ENCODE measurements at places on chromosomes 5 and 9. TPM values are rescaled to one million over a fixed set of nuclear protein-coding genes. Genes with fewer than 3 reads are reported as not detected.

DNA sequence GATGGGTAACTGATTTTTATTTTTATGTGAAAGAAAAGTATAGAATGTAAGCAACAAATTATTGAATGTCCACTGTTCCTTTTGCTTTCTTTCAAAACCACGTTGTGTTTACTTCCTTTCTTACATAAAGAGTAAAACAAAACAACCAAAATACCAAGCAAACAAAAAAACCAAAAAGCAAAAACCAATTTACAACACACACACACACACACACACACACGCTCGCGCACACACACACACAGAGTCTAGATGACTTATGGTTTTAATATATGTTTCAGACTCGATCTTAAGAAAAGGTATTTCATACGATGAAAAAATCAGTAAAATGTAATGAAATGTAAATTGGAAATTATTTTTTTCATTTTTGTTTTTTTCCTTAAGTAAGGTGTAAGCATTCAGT lies 80.3 kb downstream of the ADGRV1 start:
- no peak overlapping the region for H3K4me3 ChIP-seq
- peak overlapping the region; percentile 57 for H3K27ac ChIP-seq
- peaks cover 13% of the 10 kb centered on the region for H3K4me1 ChIP-seq
- peaks cover 1% of the 10 kb centered on the region for H3K27me3 ChIP-seq

DNA sequence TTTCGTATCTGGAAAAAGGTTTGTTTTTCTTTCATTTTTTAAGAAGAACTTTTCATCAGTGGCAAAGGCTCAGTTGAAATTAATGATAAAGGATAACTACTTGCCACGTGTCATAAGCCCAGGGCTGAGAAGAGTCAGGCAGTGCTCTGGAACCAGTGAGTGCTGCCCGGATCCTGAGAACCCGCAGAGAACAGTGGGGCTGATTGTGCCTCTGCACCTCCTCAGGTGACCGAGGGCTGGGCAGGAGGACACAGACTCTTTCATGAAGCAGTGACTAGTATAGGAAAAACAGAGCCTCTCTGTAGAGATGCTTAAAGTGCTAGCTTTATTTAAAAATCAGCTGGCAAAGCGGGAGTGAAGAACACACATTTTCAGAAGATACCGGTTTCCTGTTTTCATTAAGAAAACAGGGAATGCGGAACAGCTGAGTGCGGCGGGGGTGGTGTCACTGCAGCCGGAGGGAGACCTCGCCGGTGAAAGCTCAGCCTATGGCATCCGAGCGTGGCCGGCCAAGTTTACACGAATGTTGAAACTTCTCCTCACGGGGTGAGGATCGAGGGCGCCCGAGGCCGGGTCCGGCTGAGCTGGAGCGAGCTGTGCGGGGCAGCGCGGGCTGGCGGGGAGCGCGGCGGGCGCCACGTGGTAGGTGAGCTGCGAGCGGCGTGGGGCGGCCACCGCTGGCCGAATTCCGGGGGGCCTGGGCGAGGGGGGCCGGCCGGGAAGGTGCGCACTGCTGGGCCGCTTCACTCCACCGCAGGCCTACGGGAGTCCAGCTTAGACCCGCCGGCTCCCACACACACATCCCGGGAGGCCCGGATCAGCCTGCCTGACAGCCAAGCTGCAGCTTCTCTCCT lies 134.7 kb upstream of the DMRT1 start:
- peak; percentile 45 for DNase-seq
- peaks cover 12% of the 10 kb centered on the region for H3K36me3 ChIP-seq
- peaks cover 12% of the 10 kb centered on the region for H3K4me1 ChIP-seq
- H3K27me3 ChIP-seq: peaks cover 8% of the 10 kb centered on the region

- no peaks in the 10 kb centered on the region for H3K4me1 ChIP-seq
- H3K27me3 ChIP-seq: peaks cover 3% of the 10 kb centered on the region
- H3K27ac ChIP-seq: no peak overlapping the region
- no peaks in the 10 kb centered on the region for H3K36me3 ChIP-seq
- DNase-seq: no peak
- no peak overlapping the region for H3K4me3 ChIP-seq
These were observed 91.4 kb upstream of the ZNF462 start for GRCh38 chr9:106771608-106772007.

- H3K27me3 ChIP-seq: peaks cover 6% of the 10 kb centered on the region
- no peak overlapping the region for H3K27ac ChIP-seq
- H3K36me3 ChIP-seq: peaks cover 6% of the 10 kb centered on the region
- DNase-seq: no peak
- H3K4me3 ChIP-seq: no peak overlapping the region
These were observed 61.9 kb downstream of the KCNT1 start for GRCh38 chr9:135763716-135764446.

DNA sequence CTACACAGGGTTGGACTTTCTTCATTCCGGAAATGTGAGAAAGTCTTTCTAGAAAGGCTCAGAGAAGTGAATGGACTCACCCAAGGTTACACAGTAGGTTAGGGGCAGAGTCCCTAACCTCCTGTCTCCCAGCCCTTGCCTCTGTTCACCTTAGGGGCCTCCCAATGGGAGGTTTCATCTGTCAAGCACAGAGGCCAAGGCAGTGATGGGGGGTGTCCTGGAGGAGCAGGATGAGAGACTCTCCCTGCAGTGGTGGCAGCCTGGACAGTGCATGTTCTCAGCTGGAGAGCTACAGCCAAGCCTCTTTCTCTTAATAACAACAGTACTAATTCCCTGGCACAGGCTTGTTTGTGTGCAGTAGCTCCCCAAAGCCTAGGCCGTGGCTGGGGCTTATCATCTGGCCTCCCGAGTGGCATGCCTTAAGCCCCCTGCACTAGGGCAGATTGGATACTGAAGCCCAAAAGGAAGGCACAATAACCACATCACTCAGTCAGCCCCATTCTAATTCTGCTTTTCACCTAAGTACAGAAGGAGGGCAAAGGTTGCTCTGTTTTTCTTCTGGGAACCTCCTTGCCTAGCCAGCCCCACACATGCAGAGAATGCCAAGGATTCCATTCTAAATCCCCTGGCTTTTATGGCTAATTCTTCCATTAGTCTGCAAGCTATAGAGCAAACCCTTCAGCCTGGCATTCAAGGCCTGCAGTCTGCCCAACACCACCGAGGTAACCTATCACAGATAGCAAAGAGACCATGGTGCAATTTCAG lies 50.2 kb upstream of the XPA start:
- H3K27ac ChIP-seq: no peak overlapping the region
- DNase-seq: no peak
- H3K27me3 ChIP-seq: peaks cover 7% of the 10 kb centered on the region
- no peak overlapping the region for H3K4me3 ChIP-seq

DNA sequence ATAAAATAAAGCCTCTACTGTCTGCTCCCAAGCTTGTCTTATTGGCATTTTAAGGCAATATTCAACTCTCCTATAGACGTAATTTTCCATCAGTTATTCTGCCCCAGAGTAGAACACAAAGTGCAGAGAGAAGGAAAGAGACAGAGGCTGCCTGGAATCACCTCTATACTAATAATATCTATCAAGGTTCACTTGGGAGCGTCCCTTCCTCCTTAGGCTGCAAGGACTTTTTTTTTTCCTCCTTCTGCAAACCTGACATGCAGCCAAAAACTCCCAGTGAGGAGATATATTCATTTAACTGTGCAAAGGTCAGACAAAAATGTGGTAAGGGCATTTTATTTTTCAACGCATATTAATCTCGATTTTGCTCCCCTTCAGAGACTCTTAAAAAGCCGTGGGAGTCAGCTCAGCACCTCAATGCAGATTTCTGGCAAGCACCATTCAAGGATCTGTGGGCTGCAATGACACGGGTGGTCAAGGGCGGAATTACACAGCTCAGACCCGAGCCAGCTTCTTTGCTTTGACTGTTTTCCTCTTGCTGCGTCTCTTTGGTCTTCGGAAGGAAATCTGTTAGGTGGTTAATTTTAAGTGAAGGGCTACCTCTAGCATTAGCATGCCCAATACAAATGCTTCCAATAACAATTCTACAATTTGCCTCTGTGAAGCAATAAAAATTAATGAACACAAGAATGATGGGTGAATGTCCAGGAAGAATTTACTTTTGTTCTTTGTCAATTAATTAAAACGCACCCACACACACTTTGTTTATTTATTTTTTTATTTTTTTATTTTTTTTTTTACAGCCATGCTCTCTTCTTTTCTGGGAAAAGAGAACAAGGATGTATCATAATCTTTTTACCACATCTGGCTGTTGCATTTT lies 587.7 kb upstream of the GRAMD2B start:
- no peak overlapping the region for H3K4me3 ChIP-seq
- peak; percentile 60 for DNase-seq
- H3K27me3 ChIP-seq: no peaks in the 10 kb centered on the region
- H3K27ac ChIP-seq: no peak overlapping the region
- peaks cover 8% of the 10 kb centered on the region for H3K4me1 ChIP-seq

- H3K36me3 ChIP-seq: no peaks in the 10 kb centered on the region
- H3K4me3 ChIP-seq: no peak overlapping the region
- H3K27me3 ChIP-seq: peaks cover 2% of the 10 kb centered on the region
- no peak overlapping the region for H3K27ac ChIP-seq
- peaks cover 9% of the 10 kb centered on the region for H3K4me1 ChIP-seq
- no peak for DNase-seq
These were observed 123.9 kb downstream of the SEC61B start for GRCh38 chr9:99345942-99346341.

GRCh38 chr9:131577005-131578000 lies 32.0 kb downstream of the PRRT1B start:
- H3K36me3 ChIP-seq: peaks cover 43% of the 10 kb centered on the region
- no peak overlapping the region for H3K4me3 ChIP-seq
- DNase-seq: no peak

- H3K27me3 ChIP-seq: no peaks in the 10 kb centered on the region
- H3K4me3 ChIP-seq: no peak overlapping the region
- H3K27ac ChIP-seq: no peak overlapping the region
- no peaks in the 10 kb centered on the region for H3K4me1 ChIP-seq
These were observed 292.0 kb downstream of the NSG2 start for GRCh38 chr5:174337276-174338184.

- H3K4me3 ChIP-seq: no peak overlapping the region
- H3K36me3 ChIP-seq: no peaks in the 10 kb centered on the region
- H3K4me1 ChIP-seq: no peaks in the 10 kb centered on the region
- no peak overlapping the region for H3K27ac ChIP-seq
- H3K27me3 ChIP-seq: no peaks in the 10 kb centered on the region
These were observed 466.6 kb upstream of the DAB2 start for GRCh38 chr5:39891376-39891775.

DNA sequence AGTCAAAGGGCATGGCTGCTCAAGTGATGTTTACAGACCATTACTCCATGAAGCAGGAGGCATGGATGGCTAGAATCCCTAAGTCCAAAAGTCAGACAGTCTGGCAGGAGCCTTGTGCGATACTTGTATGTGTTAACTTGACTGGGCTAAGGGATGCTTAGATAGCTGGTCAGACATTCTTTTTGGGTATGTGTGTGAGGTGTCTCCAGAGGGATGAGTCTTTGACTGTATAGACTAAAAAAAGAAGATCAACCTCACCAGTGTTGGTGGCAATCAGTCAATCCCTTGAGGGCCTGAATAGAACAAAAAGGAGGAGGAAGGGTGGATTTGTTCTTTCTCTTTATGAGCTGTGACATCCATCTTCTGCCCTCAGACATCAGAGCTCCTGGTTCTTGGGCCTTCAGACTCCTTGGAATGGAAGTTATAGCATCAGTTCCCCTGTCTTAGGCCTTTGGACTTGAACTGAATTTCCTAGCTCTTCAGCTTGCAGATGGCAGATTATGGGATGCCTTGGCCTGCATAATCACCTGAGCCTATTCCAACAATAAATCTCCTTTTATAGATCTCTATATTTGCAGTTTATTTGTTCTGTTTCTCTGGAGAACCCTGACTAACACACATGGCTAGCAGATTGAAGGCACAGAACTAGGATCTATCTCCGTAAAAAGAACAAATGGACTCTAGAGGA lies 9.7 kb upstream of the HSPB3 start:
- no peaks in the 10 kb centered on the region for H3K27me3 ChIP-seq
- H3K36me3 ChIP-seq: no peaks in the 10 kb centered on the region
- DNase-seq: no peak
- no peak overlapping the region for H3K27ac ChIP-seq
- H3K4me1 ChIP-seq: no peaks in the 10 kb centered on the region

DNA sequence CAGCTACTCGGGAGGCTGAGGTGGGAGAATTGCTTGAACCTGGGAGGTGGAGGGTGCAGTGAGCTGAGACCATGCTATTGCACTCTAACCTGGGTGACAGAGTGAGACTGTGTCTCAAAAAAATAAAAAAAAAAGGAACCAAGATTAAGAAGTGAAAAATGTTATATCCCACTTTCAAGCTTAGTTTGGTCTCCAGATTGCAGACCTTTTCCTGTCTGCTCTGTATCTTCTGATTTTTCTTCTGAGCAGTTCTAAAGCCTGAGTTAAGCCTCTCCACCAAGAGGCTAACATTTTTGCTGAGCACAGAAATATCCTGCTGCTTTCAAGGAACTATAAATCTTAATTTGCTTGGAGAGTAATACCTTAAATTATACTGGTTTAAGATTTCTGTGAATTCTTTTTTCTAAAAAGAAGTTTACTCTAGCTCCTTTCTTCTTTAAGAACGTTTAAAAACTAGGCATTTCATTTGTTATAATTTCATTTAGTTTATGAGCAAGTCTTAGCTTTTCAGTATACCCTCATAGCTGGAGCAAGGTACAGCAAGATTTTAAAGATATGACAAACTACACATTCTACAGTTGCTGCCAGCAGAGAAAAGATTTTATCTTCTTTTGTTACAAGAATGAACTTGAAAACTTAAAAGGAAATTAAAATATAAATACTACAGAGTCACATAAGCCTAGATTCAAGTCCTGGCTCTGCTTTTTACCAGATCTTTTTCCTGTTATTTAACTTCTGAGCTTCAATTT lies 55.0 kb downstream of the GARNL3 start:
- H3K4me1 ChIP-seq: no peaks in the 10 kb centered on the region
- no peak for DNase-seq
- H3K27me3 ChIP-seq: no peaks in the 10 kb centered on the region

- H3K4me1 ChIP-seq: peaks cover 15% of the 10 kb centered on the region
- no peak for DNase-seq
- no peaks in the 10 kb centered on the region for H3K27me3 ChIP-seq
These were observed 42.0 kb downstream of the ELL2 start for GRCh38 chr5:95919658-95920057.

DNA sequence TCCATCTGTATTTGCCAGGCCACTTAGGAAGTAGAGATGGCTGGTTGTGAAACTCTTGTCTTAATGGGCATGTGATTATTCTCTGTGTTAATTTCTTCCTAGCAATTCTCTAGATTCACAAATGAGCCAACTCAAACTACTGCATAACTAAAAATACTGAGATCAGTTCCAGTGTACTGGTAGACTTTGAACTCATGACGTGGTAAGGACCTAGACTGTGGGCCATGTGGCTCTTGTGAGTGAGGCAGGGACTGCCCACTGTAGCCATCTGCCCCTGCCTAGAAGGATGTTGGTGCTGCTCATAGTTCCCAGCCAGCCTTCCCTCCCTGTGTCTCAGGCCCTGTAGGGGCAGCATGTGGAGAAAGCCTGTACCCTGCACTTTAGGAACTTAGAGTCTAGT lies 47.4 kb downstream of the CYSTM1 start:
- peaks cover 6% of the 10 kb centered on the region for H3K4me1 ChIP-seq
- no peak overlapping the region for H3K27ac ChIP-seq
- H3K27me3 ChIP-seq: peaks cover 9% of the 10 kb centered on the region
- no peak for DNase-seq

The DMRT1 gene
- not detected for total RNA-seq

The TMEM252 gene
- not detected for total RNA-seq

Data from endothelial cell (in vitro differentiated cells).